Stimulated activated CD8-positive, alpha-beta memory T cell treated with anti-CD3 and anti-CD28 coated beads, Interleukin-4, amount 100 ng/mL, for 4 hours (primary cell): ENCODE measurements at places on chromosomes 3 and 15.

GRCh38 chr15:101149864-101150722, 101.8 kb downstream of the CHSY1 start:
- DNase-seq, result no peak

DNA sequence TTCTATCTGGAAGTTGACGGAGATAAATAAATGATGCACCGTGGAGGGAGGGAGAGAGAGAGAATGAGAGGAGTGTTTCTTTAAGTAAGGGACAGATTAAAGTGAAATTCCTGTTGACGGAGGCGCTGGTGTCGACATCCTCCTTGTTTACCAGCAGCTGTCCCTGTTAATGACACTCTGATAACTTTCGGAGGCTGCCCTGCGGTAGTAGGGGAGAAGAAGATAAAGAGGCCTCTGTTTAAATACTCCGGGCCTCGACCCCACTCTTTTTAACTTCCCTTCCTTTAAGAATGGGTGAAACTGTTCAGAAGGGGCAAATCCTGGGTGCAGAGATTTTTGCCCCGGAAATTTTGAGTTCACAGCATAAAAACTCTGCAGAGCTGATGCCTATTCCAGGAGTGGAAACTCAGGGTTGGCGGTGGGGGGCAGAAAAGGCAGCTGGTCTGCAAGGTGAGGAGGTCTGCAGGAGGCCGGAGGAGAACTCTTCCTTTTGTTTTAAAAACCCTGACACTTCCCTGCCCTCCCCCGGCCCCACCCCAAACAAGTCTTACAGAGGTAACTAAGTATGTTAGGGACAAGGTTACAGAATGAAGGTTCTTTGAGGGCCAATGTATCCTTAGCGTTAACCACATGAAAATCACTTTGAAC, 276.6 kb upstream of the NR2F2 start:
- DNase-seq, result no peak

- no peak for DNase-seq
Observed at GRCh38 chr15:60975952-60976351, 253.2 kb downstream of the RORA start.

DNA sequence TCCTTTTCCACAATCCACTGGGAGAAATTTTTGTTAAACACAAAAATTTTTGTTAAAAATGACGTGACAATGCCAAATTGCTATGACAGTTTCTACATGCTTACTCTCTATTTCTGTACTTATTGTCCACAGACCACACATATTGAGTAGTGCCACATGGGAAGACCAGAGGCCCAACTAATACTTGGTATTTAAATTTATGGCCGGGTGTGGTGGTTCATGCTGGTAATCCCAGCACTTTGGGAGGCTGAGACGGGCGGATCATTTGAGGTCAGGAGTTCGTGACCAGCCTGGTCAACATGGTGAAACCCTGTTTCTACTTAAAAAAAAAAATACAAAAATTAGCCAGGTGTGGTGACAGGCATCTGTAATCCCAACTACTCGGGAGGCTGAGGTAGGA, 20.3 kb downstream of the ZBTB11 start:
- no peak for DNase-seq

DNA sequence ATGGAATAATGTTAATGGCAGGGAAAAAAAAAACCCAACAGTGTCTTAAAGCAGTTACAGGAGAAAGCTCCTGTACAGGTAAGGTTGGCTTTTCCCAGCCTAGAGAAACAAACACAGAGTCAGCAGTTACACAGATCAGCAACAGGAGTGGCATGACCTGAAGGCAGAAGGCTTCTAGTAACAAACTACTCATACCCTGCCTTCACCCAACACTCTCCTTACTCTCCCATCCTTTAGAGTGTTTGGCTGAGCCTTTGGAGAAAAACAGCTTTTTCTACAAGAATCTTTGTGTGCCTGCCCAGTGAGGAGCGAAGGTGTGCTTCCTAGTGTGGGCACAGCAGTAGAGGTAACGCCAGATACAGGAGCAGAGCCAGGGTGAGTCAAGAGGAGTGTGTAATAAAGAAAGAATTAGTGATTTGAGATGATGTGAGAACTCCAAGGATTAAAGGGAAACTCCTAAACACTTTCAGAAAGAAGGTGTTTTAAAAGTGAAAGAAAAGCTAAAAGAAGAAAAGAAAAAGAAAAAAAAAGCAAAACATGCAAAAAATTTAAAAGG, 152.7 kb downstream of the POLR2M start:
- DNase-seq, result no peak
